HepG2 (cell line): ENCODE measurements at places on chromosomes 4 and X.

DNA sequence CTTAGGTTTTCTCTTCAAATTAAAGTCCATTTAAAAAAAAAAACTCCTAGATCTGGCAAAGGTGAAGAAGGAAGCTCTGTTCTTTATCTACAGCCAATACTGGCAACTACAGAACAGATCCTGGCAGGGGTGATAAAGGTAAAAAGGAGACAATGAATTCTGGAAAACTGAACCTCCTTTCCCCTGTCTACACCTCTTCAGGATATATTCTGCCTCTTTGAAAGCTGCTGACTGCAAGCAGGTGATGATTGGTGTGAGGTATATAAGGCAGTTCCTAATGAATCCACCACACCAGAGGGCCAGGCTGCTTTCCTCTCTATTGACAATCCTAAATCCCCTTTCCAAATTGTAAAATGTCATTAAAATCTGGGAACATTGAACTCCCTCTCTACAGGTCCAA lies 370.1 kb downstream of the PPP3CA start:
- no peaks in the 10 kb centered on the region for H3K27me3 ChIP-seq
- no peak overlapping the region for H3K4me3 ChIP-seq
- H3K27ac ChIP-seq = no peak overlapping the region
- no peaks in the 10 kb centered on the region for H3K36me3 ChIP-seq
- DNase-seq = no peak

- H3K36me3 ChIP-seq = no peaks in the 10 kb centered on the region
- no peak for DNase-seq
- no peak overlapping the region for H3K4me3 ChIP-seq
Measured at GRCh38 chr4:110867981-110868720, 245.3 kb upstream of the PITX2 start.

- DNase-seq = no peak
- H3K27ac ChIP-seq = peak overlapping the region; percentile 53
- no peaks in the 10 kb centered on the region for H3K27me3 ChIP-seq
- H3K4me3 ChIP-seq = peak overlapping the region; percentile 17
- H3K4me1 ChIP-seq = peaks cover 36% of the 10 kb centered on the region
- H3K36me3 ChIP-seq = no peaks in the 10 kb centered on the region
Measured at GRCh38 chr4:70734971-70735370, 13.2 kb downstream of the RUFY3 start.

DNA sequence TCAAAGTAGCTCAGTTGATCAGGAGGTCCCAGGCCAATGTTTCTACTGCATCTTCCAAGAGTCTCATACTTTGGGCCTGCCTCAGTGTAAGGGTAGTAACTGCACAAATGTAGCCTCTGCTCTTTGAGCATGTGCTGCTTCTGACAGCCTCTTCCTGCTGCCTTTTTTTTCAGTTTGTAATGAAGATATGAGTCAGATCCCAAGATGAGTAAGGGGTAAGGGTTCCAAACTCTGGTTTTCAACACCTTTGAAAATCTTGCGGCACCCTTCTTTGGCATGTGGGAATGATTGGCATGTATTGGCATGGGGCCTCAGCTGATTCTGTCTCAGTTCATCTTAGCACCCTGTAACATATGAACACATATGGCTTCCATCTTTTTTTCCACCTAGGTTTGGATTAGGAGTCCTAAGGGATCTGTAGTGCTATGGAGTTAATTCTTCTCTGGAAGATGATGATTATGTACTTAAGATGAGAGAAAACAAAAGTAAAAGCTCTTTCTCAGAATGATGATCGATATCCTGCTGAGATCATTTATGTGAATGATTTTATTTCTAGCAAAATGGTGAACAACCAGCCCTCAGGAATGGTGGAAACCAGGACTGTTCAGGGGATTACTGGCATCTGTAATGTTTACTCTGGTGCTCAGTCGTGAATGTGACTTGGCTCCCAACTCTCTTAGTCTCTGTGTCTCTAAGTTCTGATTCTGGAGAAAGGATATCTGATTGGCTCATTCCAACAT lies 118.7 kb upstream of the PRPS2 start:
- no peaks in the 10 kb centered on the region for H3K27me3 ChIP-seq
- no peaks in the 10 kb centered on the region for H3K36me3 ChIP-seq
- H3K4me3 ChIP-seq = no peak overlapping the region
- H3K4me1 ChIP-seq = no peaks in the 10 kb centered on the region
- H3K27ac ChIP-seq = no peak overlapping the region
- DNase-seq = no peak

DNA sequence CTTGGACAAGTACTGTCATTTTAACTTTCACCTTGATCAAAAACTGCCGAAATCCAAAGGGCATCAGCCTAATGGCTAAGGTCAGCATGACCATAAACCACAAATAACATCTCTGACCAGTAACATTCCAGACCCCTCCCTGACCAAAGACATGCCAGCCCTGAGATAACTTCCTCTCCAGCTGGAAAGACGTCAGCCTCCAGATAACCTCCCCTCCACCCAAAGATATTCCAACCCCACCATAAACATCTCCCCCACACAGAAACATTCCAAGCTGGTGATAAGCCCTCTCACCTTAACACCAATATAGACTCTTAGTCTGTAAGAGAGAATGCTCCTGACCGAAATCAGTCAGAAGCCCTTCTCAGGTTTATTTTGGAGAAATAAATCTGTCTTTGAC lies 7.4 kb downstream of the PPP1R2C start:
- no peak overlapping the region for H3K4me3 ChIP-seq
- DNase-seq = no peak
- H3K27me3 ChIP-seq = no peaks in the 10 kb centered on the region
- H3K36me3 ChIP-seq = no peaks in the 10 kb centered on the region
- H3K4me1 ChIP-seq = no peaks in the 10 kb centered on the region
- no peak overlapping the region for H3K27ac ChIP-seq

DNA sequence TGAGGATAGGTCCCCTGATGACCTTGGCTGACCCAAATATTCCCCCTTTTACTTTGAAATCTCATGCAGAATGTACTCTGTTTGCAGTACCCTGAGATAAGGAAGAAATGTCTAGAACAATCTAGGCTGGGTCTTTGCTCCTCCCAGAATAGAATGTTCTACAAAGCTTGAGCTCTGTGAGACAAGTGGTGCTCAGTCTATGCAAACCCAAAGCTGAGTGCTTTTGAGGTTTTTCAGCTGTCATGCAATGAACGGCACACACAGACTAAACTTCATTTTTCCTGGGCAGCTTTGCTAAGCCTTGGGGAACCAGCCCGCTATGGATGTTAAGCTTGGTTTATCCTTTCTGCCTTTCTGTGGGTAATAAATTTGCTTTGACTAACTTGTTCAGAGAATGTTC lies 513.6 kb downstream of the FAT4 start:
- no peaks in the 10 kb centered on the region for H3K4me1 ChIP-seq
- H3K4me3 ChIP-seq = no peak overlapping the region
- no peaks in the 10 kb centered on the region for H3K36me3 ChIP-seq
- H3K27ac ChIP-seq = no peak overlapping the region
- no peak for DNase-seq
- no peaks in the 10 kb centered on the region for H3K27me3 ChIP-seq

DNA sequence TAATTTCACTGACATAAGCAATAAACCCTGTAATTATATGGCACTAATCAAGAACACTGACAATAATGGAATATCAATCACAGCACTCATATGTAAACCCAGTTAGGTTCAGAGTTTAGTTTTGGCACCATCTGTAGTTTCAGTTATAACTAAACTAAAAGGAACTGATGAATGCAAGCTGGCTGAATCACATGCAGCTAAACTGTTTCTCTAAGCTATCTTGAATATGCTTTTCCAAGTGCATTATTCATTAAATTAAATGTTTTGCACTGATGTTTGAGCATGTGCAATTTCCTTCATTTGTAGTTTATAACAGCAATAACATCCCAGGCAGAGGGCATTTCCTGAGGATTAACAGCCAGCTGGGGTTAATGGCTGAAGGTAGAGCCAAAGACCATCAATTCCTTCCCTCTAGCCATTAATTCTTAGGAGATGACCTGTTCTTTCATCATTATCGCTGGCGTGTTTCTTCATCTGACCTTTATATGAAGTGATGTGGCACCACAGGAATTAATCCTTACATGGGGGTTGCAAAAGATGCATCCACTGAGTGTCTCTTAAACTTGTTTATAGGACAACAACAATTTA lies 562.8 kb upstream of the IGFBP7 start:
- no peak for DNase-seq
- H3K27me3 ChIP-seq = no peaks in the 10 kb centered on the region
- H3K27ac ChIP-seq = no peak overlapping the region
- no peak overlapping the region for H3K4me3 ChIP-seq

DNA sequence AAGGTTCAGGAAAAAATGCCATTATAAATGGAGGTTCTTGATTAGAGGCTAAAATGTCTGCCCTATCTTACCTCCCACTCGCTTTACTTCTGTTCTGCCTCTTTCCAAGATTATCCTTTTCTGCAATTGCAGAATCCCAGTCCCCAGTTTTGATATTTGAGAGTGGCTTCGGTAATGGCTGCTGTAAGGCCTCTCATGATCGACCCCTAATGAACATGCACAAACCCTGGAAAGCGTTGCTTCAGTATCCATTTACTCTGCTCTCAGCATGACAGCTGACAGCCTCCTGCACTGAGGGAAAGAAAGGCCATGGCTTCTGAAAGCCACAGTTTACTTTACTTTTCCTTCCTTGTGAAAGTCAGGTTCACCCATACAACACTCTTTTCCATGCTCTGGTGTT lies 325.4 kb upstream of the GALNT7 start:
- no peaks in the 10 kb centered on the region for H3K27me3 ChIP-seq
- no peak overlapping the region for H3K27ac ChIP-seq
- H3K4me3 ChIP-seq = no peak overlapping the region

- DNase-seq = peak; percentile 7
- no peaks in the 10 kb centered on the region for H3K27me3 ChIP-seq
- H3K4me3 ChIP-seq = no peak overlapping the region
- no peak overlapping the region for H3K27ac ChIP-seq
- peaks cover 2% of the 10 kb centered on the region for H3K36me3 ChIP-seq
- H3K4me1 ChIP-seq = peaks cover 15% of the 10 kb centered on the region
Measured at GRCh38 chr4:87073199-87074120, 138.6 kb downstream of the AFF1 start.

DNA sequence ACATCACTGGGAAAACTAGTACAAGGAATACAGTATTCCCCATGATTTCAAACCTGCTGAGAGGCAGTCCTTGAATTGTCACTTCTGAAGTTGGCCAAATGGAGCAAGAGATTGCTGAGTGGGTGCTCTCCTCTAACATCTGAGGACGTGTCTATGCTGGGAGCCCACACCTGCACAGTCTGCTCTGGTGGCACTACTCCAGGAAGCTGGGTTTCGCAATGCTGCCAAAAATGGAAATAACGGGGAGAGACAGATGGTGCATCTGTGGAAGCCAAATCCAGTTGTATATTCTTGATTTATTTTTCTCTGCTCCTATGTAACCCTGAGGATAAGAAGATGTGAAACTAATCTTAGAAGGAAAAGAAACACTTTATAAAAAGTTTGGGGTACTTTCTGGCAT lies 240.1 kb upstream of the CTSO start:
- peaks cover 26% of the 10 kb centered on the region for H3K4me1 ChIP-seq
- no peak overlapping the region for H3K4me3 ChIP-seq
- H3K36me3 ChIP-seq = no peaks in the 10 kb centered on the region
- H3K27me3 ChIP-seq = no peaks in the 10 kb centered on the region
- H3K27ac ChIP-seq = no peak overlapping the region

GRCh38 chr4:105894660-105895582 lies at the start of gene NPNT:
TSS of gene NPNT (plus strand) at chr4:105895471. CDS start at chr4:105895653, 182 bp downstream.
- H3K27me3 ChIP-seq = peaks cover 34% of the 10 kb centered on the region; the same call in 1 of the 3 replicates
- H3K4me1 ChIP-seq = peaks cover 44% of the 10 kb centered on the region
- H3K36me3 ChIP-seq = no peaks in the 10 kb centered on the region
- no peak for DNase-seq
- no peak within 1 kb of the TSS for H3K27ac ChIP-seq
- H3K4me3 ChIP-seq = peak within 1 kb of the TSS; percentile 75

GRCh38 chrX:41381685-41382084 lies 47.7 kb downstream of the DDX3X start:
- no peak overlapping the region for H3K4me3 ChIP-seq
- no peaks in the 10 kb centered on the region for H3K36me3 ChIP-seq
- H3K27ac ChIP-seq = peak overlapping the region; percentile 78
- peaks cover 68% of the 10 kb centered on the region for H3K4me1 ChIP-seq

GRCh38 chr4:156948133-156948532 lies 23.5 kb downstream of the PDGFC start:
- H3K27me3 ChIP-seq = no peaks in the 10 kb centered on the region
- DNase-seq = no peak
- no peak overlapping the region for H3K4me3 ChIP-seq
- H3K4me1 ChIP-seq = peaks cover 59% of the 10 kb centered on the region
- H3K27ac ChIP-seq = no peak overlapping the region

GRCh38 chr4:17771284-17771908 lies 10.0 kb downstream of the FAM184B start:
- no peaks in the 10 kb centered on the region for H3K27me3 ChIP-seq
- H3K36me3 ChIP-seq = no peaks in the 10 kb centered on the region
- H3K4me1 ChIP-seq = peaks cover 12% of the 10 kb centered on the region; the same call in 1 of the 2 replicates
- no peak overlapping the region for H3K27ac ChIP-seq
- no peak for DNase-seq

DNA sequence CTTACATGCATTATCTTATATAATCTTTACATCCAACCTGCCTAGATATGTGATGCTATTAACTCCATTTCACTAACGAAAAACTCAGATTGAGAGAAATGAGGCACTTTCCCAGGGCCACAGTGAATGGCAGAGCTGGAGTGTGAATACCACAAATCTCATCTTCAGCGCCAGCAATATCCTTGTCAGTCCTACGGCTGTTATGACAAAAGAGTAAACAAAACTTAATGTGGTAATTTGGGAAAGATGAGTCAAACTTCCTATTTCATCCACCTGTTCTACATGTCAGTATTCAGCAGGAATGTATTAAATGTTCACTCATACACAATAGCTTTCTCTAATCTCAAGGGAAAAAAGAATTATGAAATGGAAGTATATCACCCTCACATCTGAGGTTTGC lies 56.9 kb downstream of the FAT1 start:
- no peaks in the 10 kb centered on the region for H3K27me3 ChIP-seq
- peaks cover 57% of the 10 kb centered on the region for H3K36me3 ChIP-seq
- H3K4me1 ChIP-seq = peaks cover 16% of the 10 kb centered on the region
- H3K27ac ChIP-seq = no peak overlapping the region

- no peak for DNase-seq
- no peaks in the 10 kb centered on the region for H3K4me1 ChIP-seq
- no peaks in the 10 kb centered on the region for H3K27me3 ChIP-seq
- no peak overlapping the region for H3K4me3 ChIP-seq
Measured at GRCh38 chr4:129176864-129177263, 80.9 kb downstream of the C4orf33 start.

GRCh38 chr4:31467781-31468180 lies 747.6 kb downstream of the PCDH7 start:
- no peaks in the 10 kb centered on the region for H3K27me3 ChIP-seq
- H3K36me3 ChIP-seq = no peaks in the 10 kb centered on the region
- no peak for DNase-seq
- H3K27ac ChIP-seq = no peak overlapping the region
- no peaks in the 10 kb centered on the region for H3K4me1 ChIP-seq
